ENCODE measurements at places on chromosomes 11 and 22.

GRCh38 chr11:128734103-128734831 lies 40.4 kb downstream of the FLI1 start:
- peaks cover 99% of the 10 kb centered on the region for H3K4me1 ChIP-seq
- H3K36me3 ChIP-seq, result peaks cover 5% of the 10 kb centered on the region
- no peaks in the 10 kb centered on the region for H3K27me3 ChIP-seq
- DNase-seq, result peak; percentile 30
- peak overlapping the region; percentile 89 for H3K27ac ChIP-seq

GRCh38 chr11:17954395-17955252 lies 58.2 kb downstream of the SERGEF start:
- H3K27ac ChIP-seq, result no peak overlapping the region
- H3K36me3 ChIP-seq, result peaks cover 7% of the 10 kb centered on the region
- DNase-seq, result no peak

DNA sequence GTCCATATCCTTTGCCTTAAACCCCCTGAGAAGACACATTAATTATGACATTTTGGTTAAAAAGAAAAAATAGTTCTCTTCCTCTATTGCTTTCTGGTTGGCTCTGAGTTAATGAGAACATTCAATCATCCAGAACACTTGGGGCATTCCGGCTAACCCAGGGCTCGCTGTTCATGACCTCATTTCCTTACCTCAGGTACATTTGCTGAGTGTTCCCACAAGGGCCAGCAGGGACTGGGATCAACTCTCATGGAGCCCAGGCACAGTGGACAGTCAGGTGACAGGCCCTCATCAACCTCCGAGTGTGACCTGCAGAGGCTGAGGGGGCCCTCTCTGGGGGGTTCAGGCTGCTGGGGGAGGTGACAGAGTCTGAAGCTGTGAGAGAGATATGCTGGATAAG lies 98.9 kb downstream of the MYO18B start:
- no peak overlapping the region for H3K27ac ChIP-seq
- no peak overlapping the region for H3K4me3 ChIP-seq
- no peaks in the 10 kb centered on the region for H3K4me1 ChIP-seq
- no peaks in the 10 kb centered on the region for H3K27me3 ChIP-seq
- DNase-seq, result no peak
- no peaks in the 10 kb centered on the region for H3K36me3 ChIP-seq

DNA sequence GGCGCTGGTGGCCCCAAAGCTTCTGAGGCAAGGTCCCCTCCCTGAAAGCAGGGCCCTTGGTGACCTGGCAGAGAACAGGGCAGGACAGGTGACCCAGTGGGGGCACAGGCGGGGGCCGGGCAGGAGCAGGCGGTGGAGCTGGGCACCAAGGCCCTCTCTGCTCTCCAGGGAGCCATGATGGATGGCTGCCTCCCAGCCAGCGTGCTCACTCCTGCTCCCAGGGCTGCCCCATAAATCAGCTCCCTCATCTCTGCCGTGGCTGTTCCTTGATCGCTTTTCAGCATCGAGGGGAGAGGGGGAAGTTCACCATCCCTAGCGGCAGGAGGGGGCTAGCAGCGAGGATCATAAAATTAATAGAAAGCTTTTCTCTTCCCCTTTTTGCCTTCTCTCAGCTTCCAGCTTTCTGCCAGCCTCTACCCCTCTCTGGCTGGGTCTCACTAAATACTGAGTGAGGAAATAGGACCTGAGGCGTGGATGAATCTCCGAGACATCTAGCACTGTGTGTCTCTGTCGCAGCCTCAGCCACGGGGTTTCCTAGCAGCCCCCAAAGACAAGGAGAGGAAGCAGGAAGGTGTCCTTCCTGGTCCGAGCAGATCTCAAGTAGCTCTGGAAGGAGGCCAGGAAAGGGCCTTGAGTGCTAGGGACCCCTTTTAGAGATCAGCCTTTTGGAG lies 22.2 kb upstream of the ELFN2 start:
- no peaks in the 10 kb centered on the region for H3K36me3 ChIP-seq
- DNase-seq, result no peak
- no peak overlapping the region for H3K4me3 ChIP-seq
- H3K27me3 ChIP-seq, result no peaks in the 10 kb centered on the region
- H3K27ac ChIP-seq, result no peak overlapping the region

DNA sequence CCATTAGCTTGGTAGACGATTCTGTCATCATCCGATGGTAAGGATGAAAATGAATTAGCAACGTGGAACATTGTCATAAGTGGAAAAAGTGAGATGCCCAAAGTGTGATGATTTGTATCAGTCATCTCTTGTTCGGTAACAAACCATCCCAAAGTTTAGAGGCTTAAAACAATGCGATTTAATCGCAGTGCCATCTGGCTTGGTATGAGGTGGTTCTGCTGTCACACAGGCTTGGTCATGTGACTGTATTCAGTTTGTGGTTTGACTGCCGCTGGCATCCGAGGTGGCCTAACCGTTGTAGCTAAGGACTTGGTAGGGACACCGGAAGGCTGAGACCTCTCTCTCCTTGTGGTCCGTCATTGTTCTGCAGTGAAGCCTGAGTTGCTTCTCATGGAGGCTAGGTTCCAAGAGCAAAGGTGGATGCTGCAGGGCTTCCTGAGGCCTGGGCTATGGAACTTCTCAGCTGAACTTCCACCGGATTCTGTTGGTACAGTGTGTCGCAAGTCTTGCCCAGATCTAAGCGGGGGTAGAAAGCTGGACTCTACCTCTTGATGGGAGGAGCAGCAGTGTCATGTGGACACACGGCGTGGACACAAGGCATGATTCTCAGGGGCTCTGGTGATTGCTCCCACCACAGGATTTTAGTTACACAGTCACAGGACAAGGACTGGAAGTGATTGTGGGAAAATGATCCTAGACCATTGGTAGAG lies 36.3 kb downstream of the BCR start:
- no peaks in the 10 kb centered on the region for H3K27me3 ChIP-seq
- H3K27ac ChIP-seq, result peak overlapping the region; percentile 97
- H3K4me1 ChIP-seq, result peaks cover 90% of the 10 kb centered on the region
- no peaks in the 10 kb centered on the region for H3K36me3 ChIP-seq
- peak overlapping the region; percentile 79 for H3K4me3 ChIP-seq
- peak; percentile 75 for DNase-seq

- no peak for DNase-seq
- H3K4me1 ChIP-seq, result no peaks in the 10 kb centered on the region
- no peak overlapping the region for H3K4me3 ChIP-seq
- no peak overlapping the region for H3K27ac ChIP-seq
- H3K27me3 ChIP-seq, result no peaks in the 10 kb centered on the region
Observed at GRCh38 chr11:20688761-20689160, 19.4 kb downstream of the NELL1 start.

DNA sequence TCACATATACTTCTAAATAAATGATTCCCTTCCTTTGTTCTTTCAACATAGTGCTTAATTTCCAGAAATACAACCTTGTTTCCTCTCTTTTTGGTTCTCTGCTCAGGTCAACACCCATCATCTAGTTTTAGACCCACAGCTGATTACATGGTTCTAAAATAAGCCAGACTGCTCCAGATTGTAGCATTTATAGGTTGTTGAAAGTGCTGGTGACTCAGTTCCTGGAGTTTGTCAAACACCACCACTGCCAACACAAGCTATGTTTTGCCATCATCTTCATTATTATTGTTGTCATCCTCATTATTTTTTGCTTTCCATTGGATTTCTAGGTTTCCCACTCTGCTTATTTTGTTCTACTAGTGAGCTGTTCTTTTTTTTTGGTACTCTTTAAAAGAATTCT lies 22.3 kb upstream of the MMP20 start:
- no peaks in the 10 kb centered on the region for H3K4me1 ChIP-seq
- no peaks in the 10 kb centered on the region for H3K36me3 ChIP-seq
- no peak overlapping the region for H3K4me3 ChIP-seq
- H3K27me3 ChIP-seq, result peaks cover 10% of the 10 kb centered on the region
- DNase-seq, result no peak

DNA sequence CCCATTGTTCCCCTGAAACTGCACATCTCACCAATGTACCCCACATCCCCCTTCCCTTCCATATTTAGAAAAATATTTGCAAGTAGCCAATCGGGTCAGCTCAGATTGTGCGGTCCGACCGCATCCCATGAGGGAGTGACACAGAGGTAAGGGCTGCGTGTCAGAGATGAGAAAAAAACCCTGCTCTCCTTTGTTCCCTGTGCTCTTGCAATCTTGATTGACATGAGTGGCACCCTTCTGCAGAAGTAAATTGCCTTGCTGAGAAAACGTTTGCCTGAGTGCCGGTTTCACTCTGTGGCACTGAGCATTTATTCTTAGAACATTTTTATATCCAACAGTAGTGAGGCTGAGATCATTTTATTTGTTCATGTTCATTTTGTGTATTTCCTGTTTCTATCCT lies 81.6 kb upstream of the CCDC90B start:
- no peak for DNase-seq
- H3K4me1 ChIP-seq, result no peaks in the 10 kb centered on the region
- H3K4me3 ChIP-seq, result no peak overlapping the region
- H3K27me3 ChIP-seq, result no peaks in the 10 kb centered on the region

DNA sequence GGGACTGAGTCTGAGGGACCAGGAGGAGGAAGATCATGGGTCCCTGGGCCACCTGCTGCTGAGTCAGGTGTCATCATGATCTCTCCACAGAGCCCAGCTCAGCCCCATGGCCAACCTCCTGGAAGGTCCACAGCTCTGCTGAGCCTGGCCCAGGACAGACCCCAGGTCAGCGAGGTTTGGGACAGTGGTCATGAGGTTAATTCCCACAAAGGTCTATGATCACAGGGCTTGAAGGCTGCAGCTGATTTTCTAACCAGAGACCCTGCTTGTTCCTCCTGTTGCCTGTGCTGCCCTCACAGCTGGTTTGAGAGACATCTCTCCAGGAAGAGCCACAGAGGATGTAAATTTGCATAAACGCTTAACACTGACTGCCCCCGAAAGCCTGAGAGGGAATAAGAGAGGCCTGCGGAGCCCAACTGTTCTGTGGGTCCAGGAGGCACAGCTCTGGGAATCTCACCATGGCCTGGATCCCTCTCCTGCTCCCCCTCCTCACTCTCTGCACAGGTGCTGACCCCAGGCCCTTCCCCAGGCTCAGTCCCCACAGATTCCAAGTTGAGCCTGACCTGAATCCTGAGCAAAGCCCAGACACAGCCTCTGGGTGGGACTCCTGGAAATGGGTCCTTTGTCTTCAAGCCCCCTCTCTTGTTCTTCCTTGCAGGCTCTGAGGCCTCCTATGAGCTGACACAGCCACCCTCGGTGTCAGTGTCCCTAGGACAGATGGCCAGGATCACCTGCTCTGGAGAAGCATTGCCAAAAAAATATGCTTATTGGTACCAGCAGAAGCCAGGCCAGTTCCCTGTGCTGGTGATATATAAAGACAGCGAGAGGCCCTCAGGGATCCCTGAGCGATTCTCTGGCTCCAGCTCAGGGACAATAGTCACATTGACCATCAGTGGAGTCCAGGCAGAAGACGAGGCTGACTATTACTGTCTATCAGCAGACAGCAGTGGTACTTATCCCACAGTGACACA lies 102.8 kb downstream of the GGTLC2 start:
- peaks cover 5% of the 10 kb centered on the region for H3K4me1 ChIP-seq
- H3K27ac ChIP-seq, result peak overlapping the region; percentile 66
- no peaks in the 10 kb centered on the region for H3K36me3 ChIP-seq
- DNase-seq, result no peak
- H3K27me3 ChIP-seq, result peaks cover 8% of the 10 kb centered on the region
- no peak overlapping the region for H3K4me3 ChIP-seq

Data from activated T-cell treated with anti-CD3 and anti-CD28 coated beads, Interleukin-2, amount 50 U/mL, for 72 hours (primary cell).